ENCODE measurements at places on chromosomes 3 and 15.

GRCh38 chr3:196524527-196524926 is 9.4 kb upstream of the SMCO1 start:
- DNase-seq = no peak

GRCh38 chr3:25455441-25456132 is 27.5 kb downstream of the RARB start:
- no peak for DNase-seq

DNA sequence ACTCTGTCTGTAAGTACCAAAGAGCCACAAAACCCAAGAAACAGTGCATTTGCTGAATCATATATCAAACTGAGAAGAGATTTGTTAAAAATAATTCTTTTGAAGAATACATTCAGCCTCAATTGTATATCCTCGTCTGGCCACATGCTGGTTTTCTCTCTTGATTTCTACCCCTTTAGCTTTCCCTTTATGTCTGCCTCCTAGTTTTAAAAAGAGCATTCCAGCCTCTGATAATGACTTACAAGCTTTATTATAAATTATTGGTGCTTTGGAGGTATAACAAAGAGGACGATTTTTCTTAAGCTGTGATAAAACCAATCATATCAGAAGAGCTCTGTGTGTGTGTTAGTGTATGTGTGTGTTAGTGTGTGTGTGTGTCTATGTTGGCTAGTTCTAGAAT is 70.4 kb upstream of the ROBO2 start:
- DNase-seq = no peak

DNA sequence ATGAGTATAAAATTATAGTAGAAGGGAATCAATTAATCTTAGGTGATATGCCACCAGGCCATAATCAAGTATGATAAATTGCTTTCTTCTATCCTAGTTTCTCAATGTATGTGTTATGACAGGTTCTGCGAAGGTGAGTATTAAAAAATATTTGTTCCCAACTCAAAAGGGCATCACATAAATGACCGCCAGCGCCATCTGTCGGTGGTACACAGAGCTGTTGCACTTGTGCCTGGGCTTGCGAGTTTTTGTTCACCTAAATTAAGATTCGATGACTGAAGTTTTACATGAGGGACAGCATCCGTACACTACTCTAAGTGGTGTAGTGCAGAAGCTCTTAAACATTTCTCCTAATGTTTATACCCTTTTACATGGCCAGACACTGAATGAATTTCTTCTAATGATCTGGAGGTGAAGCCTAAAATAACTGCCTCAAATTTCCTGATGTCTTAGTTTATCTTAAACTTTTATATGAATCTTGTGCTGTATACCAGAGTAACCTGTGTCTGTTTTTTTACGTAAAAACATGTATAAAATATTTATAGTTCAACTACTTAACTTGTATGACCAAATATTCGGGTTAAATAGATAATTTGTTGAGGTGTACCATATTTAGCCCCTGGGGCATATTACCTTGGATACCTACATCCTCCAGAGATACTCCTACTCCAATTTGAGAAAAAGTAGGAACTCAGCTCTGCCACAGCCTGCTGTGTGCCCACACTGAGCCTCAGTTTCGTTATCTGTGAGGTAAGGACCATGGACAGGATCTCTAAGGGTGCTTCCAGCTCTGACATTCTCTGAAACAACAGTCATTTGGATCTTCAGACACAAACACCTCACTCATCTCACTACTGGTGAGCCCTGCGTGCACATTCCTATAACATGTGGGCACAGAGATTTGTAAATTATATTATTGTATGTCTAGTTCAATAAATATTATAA is 365.6 kb downstream of the MAGI1 start:
- DNase-seq = no peak

- DNase-seq = no peak
These were observed 98.5 kb downstream of the FRMD5 start for GRCh38 chr15:44096596-44096995.

DNA sequence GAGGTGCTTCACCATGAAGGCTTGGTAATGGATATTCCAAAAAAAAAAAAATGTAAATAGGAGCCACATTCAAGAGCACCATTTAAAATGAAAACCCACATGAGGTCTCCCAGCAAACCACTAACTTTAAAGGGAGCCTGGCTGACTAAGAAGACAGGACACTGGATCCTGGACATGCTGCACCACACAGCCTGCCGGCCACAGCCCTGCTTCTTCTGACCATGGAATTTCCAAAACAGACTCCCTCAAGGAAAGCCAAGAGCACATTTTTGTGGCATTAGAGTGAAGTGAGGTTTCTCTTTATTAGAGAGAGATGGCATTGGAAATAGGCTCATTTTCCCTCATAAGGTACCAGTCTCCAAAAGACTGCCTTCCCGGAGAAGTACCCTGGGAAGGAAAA is 113.9 kb downstream of the RORA start:
- no peak for DNase-seq

DNA sequence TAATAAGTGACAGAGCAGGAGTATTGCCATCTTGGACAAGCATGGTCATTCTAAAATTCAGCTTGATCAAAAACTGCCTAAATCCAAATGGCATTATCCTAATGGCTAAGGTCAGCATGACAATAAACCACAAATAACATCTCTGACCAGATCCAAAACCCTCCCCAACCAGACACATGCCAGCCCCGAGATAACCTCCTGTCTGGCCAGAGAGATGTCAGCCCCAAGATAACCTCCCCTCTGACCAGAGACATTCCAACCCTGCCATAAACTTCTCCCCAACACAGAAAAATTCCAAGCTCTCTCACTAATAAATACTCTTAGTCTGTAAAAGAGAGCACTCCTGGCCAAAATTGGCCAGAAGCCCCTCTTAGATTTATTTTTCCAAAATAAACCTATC is 470.5 kb upstream of the UBE2E2 start:
- no peak for DNase-seq

- DNase-seq = no peak
These were observed 53.1 kb downstream of the LMCD1 start for GRCh38 chr3:8554696-8555095.

DNA sequence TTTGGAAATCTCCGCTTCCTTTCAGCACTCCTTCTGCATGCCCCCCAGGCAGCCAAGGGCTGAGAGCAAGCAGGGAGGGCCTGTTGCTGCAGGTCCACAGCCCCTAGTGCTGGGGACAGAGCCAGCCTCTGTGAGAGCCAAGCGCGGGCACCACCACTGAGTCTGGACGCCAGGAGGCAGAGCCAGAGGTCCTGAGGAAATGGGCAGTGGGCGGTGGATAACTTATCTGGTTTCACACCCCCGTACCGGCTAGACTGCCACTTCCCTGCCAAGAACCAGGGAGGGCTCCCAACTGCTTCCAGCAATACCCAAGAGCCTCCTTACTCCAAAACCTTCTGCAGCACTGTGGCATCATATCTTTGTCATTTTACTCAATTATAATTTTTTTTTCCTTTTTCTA is 141.6 kb upstream of the IGF1R start:
- DNase-seq = no peak

DNA sequence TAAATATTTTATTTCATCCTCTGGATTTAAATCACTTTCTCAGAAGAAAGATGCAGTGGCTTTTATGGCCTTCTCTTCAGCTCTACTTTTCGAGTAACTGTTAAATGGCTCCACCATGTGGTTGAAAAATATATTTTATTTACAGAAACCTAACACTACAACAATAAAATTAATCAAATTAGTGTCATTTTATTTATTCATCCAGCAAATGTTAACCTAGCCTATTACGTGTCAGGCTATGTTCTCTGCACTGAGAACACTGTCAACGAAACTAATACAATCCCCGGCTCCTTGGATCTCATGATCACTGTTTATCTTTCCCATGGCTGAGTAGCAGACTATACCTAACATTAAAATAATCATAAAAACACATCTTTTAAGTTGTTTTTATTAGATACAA is 148.0 kb upstream of the OSTN start:
- no peak for DNase-seq

DNA sequence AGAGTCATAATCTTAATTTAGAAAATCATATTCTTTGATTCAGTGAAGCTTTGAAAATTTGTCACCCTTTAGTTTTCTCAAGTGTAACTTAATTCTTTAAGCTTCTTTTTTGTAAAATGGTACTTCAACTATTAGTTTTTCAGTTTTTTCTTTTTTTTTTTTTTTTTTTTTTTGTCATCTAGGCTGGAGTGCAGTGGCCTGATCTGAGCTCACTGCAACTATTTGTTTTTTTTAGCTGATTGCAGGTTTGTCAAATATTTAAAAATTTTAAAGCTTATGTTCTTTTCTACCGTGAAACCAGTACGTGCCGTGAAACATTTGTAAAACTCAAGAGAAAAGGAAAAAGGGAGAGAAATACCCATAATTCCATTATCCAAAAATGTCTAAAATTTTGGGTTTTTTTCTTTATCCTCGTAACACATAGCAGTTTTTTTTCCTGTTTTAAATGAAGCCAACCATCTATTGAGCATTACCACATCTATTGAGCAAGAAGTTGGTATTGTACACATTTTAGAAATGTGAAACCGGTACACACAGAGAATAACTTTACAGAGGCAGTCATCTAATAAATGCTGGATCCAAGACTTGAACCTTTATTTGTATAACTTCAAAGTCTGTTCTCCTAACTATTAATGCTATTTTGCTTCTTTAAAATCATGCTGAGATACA is 25.7 kb downstream of the ECT2 start:
- no peak for DNase-seq

- no peak for DNase-seq
These were observed 37.5 kb upstream of the CCR4 start for GRCh38 chr3:32913790-32914446.

GRCh38 chr15:63076714-63077046 is 34.1 kb downstream of the TPM1 start:
- no peak for DNase-seq

GRCh38 chr3:34285827-34286188 is 487.4 kb downstream of the PDCD6IP start:
- no peak for DNase-seq

DNA sequence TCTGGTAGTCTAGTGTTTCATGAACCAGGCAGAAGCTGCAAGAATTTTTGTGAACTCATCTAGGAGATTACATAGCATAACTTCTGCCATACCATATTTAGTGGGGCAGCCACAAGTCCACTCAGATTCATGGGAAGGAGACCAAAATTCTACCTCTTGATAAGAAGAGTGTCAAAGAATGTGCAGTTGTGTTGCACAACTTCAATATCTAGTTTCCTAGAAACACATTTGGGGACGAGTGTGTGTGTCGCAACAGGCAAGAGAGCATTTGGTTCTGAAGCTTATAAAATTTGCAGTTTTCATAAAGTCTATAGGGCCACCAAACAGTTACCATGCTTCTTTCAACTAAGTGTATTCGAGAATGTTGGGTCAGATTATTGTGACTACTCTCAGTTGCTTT is 115.3 kb downstream of the KCNH8 start:
- DNase-seq = no peak
